ENCODE measurements at places on chromosomes 7 and 10. TPM values are rescaled to one million over a fixed set of nuclear protein-coding genes. Genes with fewer than 3 reads are reported as not detected.

NKX1-2 gene
- total RNA-seq: 0.59 TPM

PDE1C gene
- total RNA-seq: 3.3 TPM

CFAP58 gene
- 2.2 TPM for total RNA-seq

GRCh38 chr7:27116031-27116961, 13.8 kb upstream of the HOXA2 start:
- no peak for DNase-seq

DNA sequence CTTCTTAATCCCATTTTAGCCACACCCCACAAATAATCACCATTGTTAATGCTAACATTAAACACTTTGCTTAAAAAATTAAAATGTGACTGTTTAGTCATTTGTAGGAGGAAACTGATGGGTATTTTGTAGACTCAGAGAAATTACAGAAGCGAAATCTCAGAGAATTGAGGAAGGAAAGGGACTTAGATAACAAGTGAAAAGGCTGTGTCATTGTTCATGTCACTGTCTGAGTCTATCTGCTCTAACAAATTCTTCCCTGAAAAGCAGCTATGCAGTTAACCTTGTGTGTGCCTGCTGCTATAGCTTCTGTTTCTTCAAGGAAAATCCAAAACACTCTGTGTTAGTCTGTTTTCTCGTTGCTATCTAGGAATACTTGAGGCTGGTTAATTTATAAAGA, 40.9 kb upstream of the PLXDC2 start:
- DNase-seq: no peak

DNA sequence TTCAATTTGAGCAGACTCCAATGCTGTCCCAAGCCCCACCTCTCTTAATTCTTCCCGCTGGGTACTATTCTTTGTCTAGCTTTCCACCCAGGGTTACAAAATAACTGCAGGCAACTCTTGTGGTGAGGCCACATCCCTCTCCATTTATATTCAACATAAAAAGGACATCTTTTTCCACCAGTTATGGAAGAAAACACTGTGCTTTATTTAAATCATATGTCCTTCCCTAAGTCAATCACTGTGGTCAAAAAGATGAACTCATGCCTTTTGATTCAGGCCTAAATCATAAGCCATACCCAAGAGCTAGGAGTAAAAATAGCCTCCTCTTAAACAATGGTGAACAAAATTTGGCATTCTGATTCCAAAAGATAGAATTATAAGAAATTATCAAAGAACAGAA, 386.0 kb downstream of the SEMA3D start:
- no peak for DNase-seq

HTR7 gene
- 13.3 TPM for total RNA-seq

DNA sequence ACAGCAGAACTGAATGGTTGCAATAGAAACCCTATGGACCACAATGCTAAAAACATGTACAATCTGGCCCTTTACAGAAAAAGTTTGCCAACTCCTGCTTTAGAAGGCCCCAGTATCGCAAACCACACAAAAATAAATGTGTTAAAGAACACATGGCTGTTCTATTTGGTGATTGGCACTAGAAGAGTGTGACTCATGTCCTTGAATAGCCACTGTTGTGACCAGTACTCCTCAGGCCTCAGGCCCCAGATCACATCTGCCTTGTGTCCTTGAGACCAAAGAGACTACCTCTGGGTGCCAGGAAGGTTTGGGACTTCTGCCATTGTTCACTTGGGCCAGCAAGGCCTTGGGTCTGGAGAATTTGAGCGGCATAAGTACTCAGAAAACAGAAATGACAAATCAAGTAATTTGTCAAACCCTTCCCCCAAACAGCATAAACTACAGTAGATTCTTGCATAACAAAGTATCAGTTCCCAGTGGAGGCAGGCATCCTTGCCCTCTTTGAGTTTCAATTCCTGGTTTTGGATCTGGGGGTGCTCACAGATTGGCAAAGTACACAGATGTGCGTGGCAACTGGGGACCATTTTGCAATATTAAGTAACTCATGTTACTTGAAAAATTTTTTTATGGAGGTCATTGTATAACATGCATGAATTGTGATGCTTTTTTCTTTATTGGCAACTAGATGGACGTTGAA, 50.2 kb downstream of the MTURN start:
- DNase-seq: no peak

DNA sequence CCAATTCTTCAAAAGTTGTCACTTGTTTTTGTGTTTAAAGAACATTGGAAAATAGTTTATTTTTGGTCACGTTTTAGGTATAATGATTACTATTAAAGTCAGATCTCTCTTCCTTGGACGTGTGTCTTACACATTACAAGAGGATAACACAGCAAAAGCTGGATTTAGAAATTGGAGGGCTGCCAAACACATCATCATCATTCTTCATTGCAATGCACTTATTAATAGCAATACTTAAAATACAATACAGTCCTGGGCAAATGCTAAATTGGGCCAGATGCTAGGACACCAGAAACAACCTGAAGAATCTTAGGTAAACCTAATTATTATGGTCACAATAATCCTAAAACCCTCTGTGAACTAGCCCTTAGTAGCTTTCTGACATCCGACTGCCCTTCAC, 303.6 kb downstream of the DGKB start:
- no peak for DNase-seq

- no peak for DNase-seq
These were observed 90.2 kb downstream of the IPMK start for GRCh38 chr10:58177362-58177947.

- no peak for DNase-seq
These were observed 65.6 kb downstream of the CDH23 start for GRCh38 chr10:71462062-71462935.

LRRC18 gene
- total RNA-seq: not detected

EFCAB10 gene
- not detected for total RNA-seq

- no peak for DNase-seq
These were observed 65.7 kb downstream of the GBF1 start for GRCh38 chr10:102311025-102311420.

DNA sequence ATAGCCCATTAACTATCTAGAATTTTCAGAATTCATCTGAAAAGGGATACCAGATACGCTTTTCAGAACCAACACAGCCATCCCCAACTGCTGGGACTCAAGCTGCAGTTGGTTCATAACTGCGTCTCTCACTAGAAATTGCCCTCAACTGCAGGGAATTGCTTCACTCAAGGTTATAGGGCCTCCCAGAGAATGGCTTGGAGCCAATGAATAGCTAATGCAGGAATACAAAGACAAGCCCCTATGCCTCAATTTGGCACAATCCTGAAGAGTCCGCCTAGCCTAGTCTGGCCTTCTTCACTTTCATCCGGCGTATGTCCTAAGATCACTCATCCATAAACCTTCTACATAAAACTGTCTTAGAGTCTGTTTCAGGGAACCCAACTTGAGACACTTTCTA, 164.0 kb downstream of the SKAP2 start:
- no peak for DNase-seq

CALML3 gene
- total RNA-seq: not detected
